ENCODE measurements at places on chromosomes 4 and X. TPM values are rescaled to one million over a fixed set of nuclear protein-coding genes. Genes with fewer than 3 reads are reported as not detected.

DNA sequence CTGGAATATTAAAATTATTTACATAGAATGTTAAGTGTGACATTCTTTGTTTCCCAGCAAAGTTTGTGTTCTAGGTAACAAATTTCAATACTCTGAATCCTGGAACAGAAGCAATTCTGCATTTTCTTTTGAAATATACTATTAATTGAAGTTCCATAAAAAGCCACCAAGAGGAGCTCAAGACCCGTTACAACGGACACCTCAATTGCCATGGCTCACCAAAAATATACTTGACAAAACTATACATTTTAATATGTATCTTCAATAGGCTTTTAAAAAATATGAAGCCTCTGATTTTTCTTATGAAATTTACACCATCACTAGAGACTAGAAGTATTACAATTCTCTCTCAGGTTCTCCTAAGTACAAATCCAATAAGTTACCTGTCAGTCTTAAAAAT lies 111.4 kb downstream of the NYX start:
- no peak for DNase-seq

DNA sequence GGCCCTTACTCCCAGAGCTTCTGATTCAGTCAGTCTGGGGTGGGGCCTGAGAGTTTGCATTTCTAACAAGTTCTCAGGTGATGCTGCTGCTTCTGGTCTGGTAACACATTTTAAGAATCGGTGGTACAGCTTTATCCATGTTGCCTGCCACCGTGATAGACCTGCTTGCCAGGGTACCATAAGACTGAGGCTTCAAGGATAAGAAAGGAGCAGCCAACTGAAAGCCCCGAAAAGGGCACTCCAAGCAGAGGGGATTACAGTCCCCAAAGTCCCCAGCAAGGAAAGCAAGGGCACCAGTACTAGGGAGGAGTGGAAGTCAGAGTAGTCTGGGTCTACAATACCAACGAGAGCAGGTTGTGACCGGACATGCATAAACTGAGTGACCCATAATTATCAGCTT lies 49.8 kb downstream of the APOO start:
- no peak for DNase-seq

Gene TMPRSS11E
- not detected for total RNA-seq

Gene AKAP14
- 1.0 TPM for total RNA-seq

Gene VCX2
- total RNA-seq = not detected

Measured in dorsolateral prefrontal cortex (tissue), 122 donors.